Activated CD8-positive, alpha-beta memory T cell treated with anti-CD3 and anti-CD28 coated beads for 4 hours (primary cell): ENCODE measurements at places on chromosomes 12 and 14.
A peak's percentile ranks its signal among the peaks of the same experiment; 100 is the strongest.

GRCh38 chr14:74792249-74793039 is 29.3 kb downstream of the YLPM1 start:
- DNase-seq: no peak

DNA sequence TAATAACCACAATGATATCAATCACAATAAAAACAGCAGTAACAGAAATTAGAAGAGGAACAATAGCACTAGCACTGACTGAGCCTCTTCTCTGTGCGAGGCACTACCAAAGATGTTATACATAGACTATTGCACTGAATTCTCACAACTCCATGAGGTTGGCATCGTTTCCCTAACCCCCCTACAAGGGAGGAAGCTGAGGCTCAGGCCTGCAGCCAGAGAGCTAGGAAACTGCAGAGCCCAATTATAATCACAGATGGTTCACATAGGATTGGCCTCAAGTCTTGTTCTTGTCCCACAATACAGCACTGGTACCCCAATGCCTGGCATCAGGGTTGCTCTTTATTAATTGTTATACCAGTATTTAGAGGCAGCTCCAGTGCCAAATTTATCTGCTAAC is 278.0 kb downstream of the CEP128 start:
- no peak for DNase-seq

DNA sequence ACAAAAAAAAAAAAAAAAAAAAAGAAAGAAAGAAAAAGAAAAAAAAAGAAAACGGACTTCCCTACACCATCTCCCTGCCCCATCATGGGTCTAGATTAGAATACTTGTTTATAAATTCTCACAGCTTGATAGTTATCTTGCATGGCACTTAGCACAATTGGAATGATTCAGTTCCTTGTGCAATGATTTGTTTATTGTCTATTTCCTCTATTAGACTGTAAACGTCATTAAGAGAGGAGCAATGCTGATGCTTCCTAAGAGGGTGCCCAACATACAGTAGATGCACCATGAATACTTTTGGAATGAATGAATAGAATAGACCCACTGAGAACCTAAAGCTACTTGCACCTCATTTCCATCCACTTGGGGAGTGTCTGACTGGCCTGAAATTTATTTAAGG is 40.8 kb downstream of the PAX9 start:
- DNase-seq: no peak

- DNase-seq: no peak
Measured at GRCh38 chr12:524167-524951, 64.6 kb downstream of the B4GALNT3 start.

- DNase-seq: no peak
Measured at GRCh38 chr14:62796431-62796830, 248.8 kb downstream of the KCNH5 start.

- no peak for DNase-seq
Measured at GRCh38 chr12:125137766-125138344, 72.6 kb downstream of the AACS start.

GRCh38 chr14:61184112-61184511 is 97.0 kb downstream of the TMEM30B start:
- no peak for DNase-seq

GRCh38 chr12:120895532-120895931 is 8.6 kb downstream of the SPPL3 start:
- DNase-seq: no peak

DNA sequence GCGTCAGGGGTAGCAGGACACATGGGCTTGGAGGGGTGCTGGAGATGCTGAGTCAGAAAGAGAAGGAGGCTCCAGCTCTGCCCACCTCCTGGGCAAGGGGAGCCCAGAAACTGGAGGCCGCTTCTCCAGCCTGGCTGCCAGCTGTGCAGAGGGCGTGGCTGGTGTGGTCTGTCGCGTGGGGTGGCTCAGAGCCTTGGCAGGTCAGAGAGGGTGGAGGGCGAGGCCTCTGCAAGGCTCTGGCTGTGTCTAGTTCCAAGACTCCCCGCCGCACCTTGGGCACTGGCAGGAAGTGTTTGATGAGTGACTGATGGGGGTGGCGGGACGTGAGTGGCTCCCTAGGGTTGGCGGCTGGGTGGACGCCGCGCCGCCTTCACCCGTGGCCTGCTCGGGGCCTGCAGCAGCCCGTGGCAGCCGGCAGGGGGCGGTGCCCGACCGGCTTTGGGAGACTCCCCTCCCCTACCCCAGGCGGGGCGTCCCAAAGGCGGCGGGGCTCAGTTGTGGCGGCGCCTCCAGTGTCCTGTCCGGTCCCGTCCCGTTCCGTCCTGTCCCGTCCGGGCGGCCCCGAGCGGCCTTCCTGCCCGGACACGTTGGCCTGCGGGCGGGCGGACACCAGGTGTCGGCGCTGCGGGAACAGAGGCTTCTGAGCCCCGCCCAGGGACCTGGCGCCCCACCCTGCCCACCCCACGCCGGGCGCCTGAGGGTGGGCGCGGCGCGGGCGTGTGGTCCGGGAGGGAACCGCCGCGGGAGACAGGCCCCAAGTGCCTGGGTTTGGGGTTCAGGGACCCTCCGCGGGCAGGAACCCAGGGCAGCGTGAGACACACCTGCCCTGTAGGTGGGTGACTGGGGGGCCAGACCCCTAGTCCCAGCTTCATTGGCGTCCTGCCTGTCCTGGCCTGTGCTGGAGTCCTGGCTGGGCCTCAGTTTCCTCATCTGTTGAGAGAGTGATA is 39.7 kb downstream of the KRT80 start:
- peak; percentile 21 for DNase-seq

DNA sequence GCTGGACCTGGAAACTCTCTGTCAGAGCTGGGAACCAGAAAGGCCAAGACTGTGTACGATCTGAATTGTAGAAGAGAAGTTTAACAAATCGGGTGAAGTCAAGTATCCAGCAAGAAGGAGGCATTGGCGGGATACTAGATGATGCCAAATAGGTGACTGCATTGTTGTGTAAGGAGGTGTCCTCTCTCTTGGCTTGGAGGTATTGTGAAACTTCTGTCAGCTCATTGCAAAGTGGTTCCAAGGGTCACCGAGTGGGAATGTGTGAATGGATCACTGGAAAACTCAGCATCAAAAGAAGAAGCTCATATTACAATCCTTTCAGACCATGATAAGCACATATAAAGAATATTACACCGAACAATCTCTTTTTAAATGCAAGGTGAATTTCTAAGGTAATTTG is 11.7 kb downstream of the NAV3 start:
- no peak for DNase-seq

- no peak for DNase-seq
Measured at GRCh38 chr12:103330672-103331071, 165.1 kb downstream of the C12orf42 start.

DNA sequence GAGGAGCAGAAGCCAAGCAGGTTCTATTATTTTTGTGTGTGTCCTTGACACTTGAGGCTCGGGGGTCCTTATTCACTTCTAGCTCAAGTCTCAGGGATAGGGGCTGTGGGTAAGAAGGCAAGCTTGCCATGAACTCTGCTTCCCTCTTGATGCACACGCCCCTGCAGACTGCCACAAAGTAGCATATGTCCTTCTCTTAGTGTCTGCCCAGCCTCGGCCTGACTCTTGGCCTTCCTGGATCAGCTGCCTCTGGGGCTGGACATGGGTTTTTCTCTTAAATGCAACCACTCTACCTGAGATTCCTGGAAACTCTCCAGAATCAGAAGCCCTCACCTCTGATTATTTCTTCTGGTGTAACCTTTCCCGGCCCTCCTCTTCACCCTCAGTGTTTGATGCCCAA is 28.2 kb upstream of the PEX5 start:
- no peak for DNase-seq

GRCh38 chr12:6369916-6370575 is 5.3 kb downstream of the SCNN1A start:
- no peak for DNase-seq

DNA sequence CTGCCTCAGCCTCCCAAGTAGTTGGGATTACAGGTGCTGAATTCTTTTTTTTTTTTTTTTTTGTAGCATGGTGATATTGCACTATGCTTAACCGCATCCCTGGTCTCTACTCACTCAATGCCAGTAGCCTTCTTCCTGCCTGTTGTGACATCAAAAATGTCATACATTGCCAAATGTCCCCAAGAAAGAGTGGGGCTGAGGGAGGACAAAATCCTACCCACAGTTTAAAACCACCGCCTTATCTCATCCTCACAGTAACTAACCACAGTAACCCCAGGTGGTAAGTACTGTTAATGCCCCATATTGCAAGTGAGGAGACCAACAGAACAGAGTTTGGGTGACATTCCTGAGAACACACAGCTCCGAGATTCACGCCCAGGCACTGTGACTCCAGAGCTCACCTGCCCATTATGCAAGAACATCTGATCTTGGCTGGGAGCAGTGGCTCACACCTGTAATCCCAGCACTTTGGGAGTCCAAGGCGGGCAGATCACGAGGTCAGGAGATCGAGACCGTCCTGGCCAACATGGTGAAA is 19.6 kb downstream of the MORN3 start:
- DNase-seq: no peak

- no peak for DNase-seq
Measured at GRCh38 chr14:78978896-78979295, 808.7 kb downstream of the NRXN3 start.

- DNase-seq: no peak
Measured at GRCh38 chr12:101761350-101761749, 22.1 kb upstream of the SYCP3 start.

- no peak for DNase-seq
Measured at GRCh38 chr14:63470962-63471793, 72.0 kb downstream of the PPP2R5E start.

DNA sequence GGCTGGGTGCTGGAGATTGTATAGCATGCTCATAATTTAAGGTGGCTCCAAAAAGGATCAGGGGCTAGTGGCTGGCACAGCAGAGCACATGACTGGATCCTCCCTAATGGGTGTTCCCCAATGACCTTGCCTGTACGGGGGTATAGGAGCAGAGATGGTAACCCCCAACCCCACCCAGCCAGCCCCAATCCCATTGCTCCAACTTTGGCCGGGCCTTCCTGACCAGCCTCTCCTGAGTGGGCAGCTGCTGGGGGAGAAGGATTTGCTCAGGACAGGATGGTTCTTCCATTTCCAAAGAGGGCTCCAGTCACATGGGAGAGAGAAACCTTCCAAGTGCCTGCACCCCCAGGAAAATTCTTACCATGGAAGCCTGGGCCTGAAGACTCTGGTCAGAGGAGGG is 15.3 kb upstream of the NR4A1 start:
- DNase-seq: no peak

- no peak for DNase-seq
Measured at GRCh38 chr14:96905825-96906224, 108.6 kb downstream of the VRK1 start.
